Right hindlimb (tissue), 1 donor: ENCODE measurements at places on chromosomes 5 and 9.

DNA sequence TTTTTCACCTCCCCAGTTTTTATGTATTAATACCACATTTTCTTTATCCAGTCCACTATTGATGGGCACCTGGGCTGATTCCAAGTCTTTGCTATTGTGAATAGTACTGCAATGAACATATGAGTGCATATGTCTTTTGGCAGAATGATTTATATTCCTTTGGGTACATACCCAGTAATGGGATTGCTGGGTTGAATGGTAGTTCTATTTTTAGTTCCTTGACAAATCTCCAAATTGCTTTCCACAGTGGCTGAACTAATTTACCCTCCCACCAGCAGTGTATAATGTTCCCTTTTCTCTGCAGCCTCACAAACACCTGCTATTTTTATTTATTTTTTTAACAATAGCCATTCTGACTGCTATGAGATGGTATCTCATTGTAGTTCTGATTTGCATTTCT lies 340.2 kb downstream of the ADAMTS6 start:
- DNase-seq = no peak

DNA sequence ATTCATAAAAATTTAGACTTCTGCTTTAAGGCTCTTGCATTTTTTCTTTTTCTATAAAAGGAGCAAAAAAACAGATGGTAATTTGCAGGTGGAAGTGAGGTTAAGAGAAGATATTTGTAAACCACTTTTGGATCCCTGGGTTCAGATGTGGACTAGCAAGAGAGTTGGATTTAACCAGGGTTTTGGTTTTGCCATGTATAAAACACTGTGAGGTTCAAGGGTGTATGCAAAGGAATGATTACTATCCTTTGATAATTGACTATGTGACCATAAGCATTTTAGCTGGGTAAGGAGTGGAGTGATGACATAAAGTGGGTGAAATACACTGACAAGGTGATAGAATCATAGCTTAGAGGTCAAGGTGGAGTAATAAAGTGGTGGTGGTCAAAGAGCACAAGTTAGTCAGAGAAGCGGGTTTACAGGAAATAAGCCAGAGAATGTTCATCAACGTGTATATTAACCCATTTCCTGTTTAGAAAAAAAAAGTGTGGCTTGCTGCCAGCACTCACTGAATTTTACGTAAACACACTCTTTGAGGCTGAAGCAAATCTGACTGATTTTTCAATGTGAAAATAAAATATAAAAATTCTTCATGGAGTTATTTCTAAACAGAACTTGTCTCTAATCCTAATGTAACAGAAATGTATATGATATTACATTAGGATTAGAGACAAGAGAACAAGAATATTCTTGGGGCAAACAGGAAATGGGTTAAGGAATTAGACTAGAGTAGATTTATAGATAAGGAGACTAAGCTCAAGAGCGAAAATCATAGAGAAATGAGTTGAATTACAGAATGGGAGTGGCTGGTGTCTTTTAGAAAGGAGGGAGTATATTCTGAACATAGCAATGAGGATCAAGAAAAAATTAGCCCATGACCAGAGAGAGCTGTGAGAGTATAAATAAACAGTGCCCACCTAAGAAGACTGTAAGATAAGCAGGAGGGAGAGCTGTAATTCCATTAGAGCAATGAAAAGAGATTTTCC lies 74.5 kb downstream of the CDKN2A start:
- no peak for DNase-seq

GRCh38 chr5:14914623-14915260 lies 43.2 kb upstream of the ANKH start:
- no peak for DNase-seq

DNA sequence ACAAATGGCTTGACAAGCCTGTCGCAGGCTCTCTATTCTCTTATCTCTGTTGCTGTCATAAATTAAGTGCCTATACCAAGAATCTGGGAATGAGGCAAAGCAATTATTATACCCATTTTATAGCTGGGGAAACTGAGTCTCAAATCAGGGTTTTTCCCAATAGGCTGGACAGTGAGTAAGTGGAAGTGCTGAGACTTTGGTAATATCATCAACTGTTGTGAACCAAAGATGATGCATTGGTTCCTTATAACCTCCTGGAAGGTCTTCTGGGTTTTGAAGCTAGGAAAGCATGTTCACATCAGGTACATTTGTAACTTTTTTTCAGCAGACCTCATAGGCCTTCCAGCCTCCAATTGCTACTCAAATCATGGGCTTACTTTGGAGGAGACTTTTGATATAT lies 25.6 kb upstream of the ZCCHC7 start:
- no peak for DNase-seq

DNA sequence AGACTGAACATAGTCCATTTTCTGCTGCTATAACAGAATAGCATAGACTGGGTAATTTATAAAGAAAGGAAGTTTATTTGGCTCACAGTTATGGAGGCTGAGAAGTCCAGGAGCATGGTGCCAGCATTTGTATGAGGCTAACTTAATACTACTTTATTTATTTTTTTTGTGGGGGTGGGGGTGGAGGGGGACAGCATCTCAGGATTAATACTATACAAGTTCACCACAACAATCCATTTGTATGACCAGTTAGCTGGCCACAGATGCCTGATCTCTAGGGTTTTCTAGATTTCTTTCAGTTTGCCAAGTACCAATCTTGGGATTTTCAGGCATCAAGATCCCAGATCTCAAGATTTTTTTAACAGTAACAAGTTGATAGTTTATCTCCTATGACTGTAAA lies 20.3 kb downstream of the ANGPTL2 start:
- no peak for DNase-seq

- no peak for DNase-seq
Observed at GRCh38 chr5:16722097-16722495, 105.3 kb upstream of the RETREG1 start.
